Stomach (tissue), 19 donors: ENCODE measurements at places on chromosomes 3 and 15.

GRCh38 chr3:50405249-50405648 lies 45.9 kb upstream of the TMEM115 start:
- peak; percentile 70 for DNase-seq

DNA sequence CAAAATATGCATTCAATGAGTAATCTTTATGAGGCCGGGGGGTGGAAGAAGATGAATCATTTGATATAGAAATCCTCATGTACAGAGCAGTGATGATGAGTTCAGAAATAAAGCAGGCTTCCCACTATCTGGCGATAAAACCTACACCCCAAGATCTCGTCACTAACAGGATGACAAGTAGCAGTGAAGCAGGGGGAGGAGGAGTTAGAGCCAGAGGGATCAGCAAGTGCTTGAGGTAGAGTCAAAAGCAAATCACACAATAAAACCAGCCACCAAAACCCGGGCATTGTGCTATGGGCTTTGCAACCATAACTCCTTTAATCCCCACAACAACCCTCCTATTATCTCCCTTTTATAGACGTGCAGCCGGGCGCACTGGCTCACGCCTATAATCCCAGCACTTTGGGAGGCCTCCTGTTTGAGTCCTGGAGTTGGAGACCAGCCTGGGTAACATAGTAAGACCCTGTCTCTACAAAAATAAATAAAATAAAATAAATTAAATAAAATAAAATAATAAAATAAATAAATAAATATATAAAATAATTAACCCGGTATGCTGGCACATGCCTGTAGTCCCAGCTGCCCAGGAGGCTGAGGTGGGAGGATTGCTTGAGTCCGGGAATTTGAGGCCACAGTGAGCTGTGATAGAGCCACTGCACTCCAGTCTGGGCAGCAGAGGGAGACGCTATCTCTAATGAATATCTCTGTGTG lies 53.0 kb downstream of the STARD5 start:
- DNase-seq, result no peak

DNA sequence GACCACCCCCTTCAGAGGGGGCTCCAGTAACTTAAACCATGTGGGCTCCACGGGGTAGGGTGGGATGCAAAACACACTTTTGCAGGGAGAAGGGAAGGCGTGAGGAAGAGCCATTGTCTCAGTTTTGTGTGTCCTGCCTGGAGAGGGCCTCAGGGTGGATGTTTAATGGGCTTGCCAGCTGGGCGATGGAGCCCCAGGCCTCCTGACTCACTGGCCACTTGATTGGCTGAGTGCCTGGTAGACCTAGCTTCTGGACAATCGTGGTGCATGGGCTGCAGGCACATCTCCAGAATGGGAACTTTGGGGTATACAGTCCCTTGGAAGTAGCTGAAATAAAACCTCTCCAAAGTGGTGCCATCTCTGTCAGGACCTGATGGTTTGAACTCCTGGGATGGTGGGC lies 118.3 kb upstream of the MRPS22 start:
- no peak for DNase-seq

GRCh38 chr3:53939813-53940212 lies 48.2 kb upstream of the SELENOK start:
- DNase-seq, result no peak

DNA sequence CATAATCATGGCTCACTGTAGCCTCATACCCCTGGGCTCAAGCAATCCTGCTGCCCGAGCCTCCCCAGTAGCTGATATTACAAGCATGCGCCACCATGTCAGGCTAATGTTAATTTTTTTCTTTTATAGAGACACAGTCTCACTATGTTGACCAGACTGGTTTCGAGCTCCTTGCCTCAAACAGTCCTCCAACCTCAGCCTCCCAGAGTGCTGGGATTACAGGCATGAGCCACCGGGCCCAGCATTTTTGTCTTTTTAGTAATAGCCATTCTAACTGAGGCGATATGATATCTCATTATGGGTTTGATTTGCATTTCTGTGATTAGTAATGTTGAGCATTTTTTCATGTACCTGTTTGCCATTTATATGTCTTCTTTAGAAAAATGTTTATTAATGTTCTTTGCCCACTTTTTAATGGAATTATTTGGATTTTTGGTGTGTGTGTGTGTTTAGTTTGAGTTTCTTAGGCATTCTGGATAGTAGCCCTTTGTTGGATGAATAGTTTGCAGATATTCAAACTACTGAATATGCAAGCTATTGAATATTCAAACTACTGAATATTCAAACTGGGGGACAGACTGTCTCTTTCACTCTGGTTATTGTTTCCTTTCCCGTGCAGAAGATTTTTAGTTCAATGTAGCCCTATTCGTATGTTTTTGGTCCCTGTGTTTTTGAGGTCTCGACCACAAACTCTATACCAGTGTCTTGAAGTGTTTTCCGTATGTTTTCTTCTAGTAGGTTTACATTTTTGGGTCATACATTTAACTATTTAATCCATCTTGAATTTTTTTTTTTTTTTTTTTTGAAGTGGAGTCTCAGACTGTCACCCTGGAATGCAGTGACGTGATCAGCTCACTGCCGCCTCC lies 39.2 kb downstream of the CCDC66 start:
- DNase-seq, result no peak

DNA sequence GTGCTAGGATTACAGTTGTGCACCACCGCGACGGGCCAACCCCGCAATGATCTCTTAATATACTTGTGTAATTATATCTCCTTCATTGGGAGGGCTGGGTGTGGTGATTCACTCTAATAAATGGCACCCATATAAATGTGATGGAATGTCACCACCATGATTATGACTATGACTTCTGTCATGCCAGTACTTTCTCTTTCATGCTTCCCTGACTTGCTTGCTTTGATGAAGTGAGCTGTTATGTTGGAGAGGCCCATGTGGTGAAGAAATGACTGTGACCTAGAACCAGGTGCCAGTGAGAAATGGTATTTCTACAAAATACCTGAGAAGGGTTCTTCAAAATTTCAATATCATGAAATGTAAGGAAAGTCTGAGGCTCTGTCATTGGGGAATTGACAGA lies 24.4 kb upstream of the TP63 start:
- DNase-seq, result no peak

- no peak for DNase-seq
These were observed 42.5 kb upstream of the CACNA2D3 start for GRCh38 chr3:54079730-54080325.

DNA sequence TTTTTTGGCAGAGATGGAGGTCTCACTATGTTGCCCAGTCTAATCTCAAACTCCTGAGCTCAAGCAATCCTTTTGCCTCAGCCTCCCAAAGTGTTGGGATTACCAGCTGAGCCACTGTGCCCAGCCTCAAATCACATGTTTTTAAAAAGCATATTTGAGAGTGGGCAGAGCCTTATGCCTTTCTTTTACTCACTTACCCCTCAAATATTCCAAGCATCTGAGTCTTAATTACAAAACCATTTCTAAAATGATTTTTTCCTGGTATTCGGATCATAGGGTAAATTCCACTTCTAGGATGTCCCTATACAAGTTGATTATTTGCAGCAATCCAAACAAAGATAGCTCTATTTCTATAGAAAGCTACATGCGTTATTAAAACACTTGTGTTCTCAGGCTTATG lies 106.1 kb downstream of the RFTN1 start:
- DNase-seq, result no peak

GRCh38 chr15:62599791-62600777 lies 435.0 kb upstream of the C2CD4B start:
- DNase-seq, result no peak

- DNase-seq, result no peak
These were observed 27.4 kb downstream of the MIX23 start for GRCh38 chr3:122355612-122356011.

- DNase-seq, result no peak
These were observed 16.6 kb upstream of the GYG1 start for GRCh38 chr3:148974726-148975125.

DNA sequence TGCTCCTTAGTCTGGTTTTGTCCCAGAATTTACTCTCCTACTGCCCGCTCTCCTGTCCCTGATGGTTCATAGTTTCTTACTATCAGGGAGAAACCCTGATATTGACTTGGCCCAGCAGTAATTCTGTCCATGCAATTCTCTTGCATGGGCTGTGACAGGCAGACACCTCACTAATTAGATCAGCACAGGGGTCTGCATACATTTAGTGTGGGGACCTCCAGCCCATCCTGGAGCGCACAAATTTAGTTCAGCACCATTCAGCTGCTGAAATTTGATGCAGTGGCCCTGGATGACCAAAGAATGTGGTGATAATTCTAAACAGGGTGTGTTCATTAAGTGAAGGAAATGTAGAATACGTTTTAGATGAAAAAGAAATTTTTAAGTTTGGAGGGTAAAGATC lies 555.5 kb upstream of the TBL1XR1 start:
- DNase-seq, result no peak

DNA sequence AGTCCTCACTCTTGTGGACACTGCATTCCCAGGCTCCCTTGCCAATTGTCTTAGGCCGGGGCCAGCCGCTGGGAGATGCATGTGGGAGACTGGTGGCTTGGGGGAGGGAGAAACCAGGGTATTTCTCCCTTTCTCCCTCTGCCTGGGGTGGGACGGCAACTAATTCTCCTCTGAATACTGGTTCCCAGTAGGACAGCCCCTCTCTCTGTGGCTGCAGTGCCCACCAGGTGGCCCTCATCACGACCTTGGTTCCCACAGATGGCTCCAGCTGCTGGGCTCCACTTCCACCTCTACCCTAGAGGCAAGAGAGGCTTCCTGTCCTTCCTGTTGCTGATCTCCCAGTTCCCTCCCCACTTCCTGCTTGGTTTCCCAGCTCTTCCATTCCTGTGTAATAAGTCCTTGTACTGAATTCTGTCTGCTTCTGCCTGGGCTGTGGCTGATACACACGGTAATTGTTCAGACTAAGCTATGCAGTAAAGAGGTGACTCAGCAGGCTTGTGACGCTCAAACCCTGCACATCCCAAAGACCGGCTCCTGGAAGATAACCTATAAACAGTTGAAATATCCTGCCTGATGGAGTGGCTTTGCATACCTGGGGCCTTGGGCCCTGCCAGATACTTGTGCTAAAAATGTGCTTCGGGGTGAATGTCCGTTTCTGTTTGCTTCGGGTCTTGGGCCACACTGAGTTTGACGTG lies 20.4 kb upstream of the COPG1 start:
- DNase-seq, result no peak

GRCh38 chr15:94579286-94579685 lies 347.9 kb downstream of the MCTP2 start:
- DNase-seq, result no peak

DNA sequence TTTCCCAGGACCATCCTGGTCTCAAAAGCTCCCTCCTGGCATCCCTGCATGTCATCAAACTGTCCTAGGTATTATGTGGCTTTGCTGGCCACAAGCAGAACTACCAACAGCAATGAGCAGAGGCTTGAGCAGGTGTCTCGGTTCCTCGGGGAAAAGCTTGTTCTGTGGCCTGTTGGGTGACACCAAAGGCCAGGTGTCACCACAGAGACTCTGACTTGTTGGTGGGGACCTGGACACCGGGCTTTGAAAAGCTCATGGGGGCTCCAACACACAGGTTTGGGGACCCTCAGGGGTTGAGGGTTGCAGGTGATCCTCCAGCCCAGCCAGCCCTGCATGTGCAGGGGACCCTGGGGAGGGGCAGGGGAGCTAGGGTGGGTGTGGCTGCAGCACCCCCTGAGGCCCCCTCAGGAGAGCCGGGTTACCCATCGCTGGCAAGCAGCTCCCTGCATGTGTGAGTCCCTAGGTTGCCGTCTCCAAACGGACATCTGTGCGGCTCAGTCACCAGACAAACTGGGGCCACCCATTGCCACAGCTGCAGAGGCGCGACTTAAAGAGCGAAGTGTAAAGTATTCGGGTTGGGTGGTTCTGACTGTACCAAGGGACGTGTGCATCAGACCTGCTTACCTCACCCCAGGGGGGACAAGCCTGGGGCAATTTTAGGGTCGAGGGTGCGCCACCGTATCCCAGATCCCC lies 140.1 kb downstream of the CHSY1 start:
- no peak for DNase-seq

- DNase-seq, result no peak
These were observed 84.7 kb downstream of the PPP2R3A start for GRCh38 chr3:136050250-136050649.

- DNase-seq, result peak; percentile 71
These were observed at the start of gene ARPP21 for GRCh38 chr3:35639254-35640186. TSS of gene ARPP21 (plus strand) at chr3:35639525. CDS start at chr3:35681752, 42,227 bp downstream.

GRCh38 chr15:101431301-101431700 lies 58.2 kb downstream of the PCSK6 start:
- DNase-seq, result no peak

DNA sequence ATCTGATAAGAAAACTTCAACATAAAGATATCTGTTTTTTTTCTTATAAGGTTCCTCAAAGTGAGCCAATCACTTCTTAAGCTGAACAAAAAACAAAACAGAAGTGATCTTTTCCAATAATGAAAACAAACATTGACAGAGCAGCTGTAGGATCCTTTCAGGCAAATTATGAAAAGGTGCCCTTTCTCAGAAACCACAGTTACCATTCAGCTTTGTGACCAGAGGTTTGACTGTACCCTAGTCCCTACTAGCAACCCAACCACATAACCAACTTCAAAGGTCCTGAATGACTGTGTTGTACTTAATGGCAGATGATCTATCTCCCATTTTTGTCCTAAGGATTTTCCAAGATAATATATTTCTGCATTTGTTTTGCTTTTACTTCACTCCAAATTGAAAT lies 39.4 kb upstream of the CCR2 start:
- DNase-seq, result no peak

- DNase-seq, result no peak
These were observed 107.2 kb downstream of the NSMCE3 start for GRCh38 chr15:29162411-29162810.

DNA sequence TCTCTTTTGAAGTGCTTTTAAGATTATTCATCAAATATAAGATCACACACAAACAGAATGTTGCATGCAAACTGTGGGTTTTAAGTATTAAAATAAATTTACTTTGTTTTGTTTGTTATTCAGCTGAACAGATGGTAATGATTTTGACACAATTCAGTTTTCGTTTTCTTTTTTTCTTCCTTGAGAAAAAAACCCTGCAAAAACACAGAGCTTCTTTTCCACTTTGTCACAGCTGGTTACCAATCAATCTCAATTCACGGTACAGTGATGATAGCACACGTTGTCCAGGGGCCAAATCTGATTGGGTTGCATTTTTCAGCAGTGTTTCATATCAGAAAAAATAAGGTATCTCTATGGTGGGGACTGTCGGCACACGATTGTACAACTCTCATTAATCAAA lies 473.6 kb downstream of the ROBO2 start:
- no peak for DNase-seq

- DNase-seq, result no peak
These were observed 248.5 kb upstream of the TGFBR2 start for GRCh38 chr3:30357897-30358296.

DNA sequence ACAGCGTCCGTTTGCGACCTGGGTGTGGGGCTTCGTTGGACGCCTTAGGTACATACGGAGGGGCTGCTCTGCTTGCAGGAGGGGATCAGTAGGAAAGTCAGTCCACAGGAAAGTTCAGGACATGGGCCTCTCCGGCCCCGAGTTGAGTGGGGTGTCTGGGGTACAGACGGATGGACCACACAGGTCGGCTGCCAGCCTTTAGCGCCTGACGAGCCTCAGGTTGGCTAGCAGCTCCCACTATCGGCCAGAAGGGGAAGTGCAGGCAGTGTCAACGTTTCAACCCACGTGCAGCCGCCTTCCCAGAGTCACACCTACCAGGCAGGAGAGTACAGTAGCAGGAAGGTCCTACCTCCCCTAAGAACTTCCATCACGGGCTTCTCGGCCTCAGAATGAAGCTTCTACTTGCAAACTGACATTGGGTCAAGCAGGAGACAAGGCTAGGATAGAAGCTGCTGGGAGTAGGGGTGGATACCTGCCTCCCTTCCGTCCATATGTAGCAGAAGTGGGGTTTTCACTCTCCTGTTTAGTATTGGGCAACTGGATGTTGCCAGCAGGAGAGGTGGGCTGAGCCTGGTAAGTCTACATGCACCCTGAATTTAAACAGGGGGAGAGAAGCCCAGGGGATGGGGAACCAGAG lies 1.8 kb upstream of the SCN5A start:
- peak; percentile 92 for DNase-seq
